ENCODE measurements at places on chromosomes 3 and 15. TPM values are rescaled to one million over a fixed set of nuclear protein-coding genes. Genes with fewer than 3 reads are reported as not detected.
A peak's percentile ranks its signal among the peaks of the same experiment; 100 is the strongest.

CHSY1 gene
- polyA plus RNA-seq = 4.7 TPM

EDEM1 gene
- polyA plus RNA-seq = 130 TPM

MYZAP gene
- polyA plus RNA-seq = 2.8 TPM

PARP15 gene
- polyA plus RNA-seq = 489 TPM

OIP5 gene
- 0.97 TPM for polyA plus RNA-seq

SQOR gene
- 25.2 TPM for polyA plus RNA-seq

NR1I2 gene
- 0.30 TPM for polyA plus RNA-seq

PLA2G4E gene
- not detected for polyA plus RNA-seq

MEGF11 gene
- 0.04 TPM for polyA plus RNA-seq

LRRIQ4 gene
- polyA plus RNA-seq = not detected

ZNF662 gene
- polyA plus RNA-seq = 0.12 TPM

- DNase-seq = no peak
These were observed 56.4 kb downstream of the PLD1 start for GRCh38 chr3:171753665-171754408.

GRCh38 chr3:17151598-17152373, 267.0 kb downstream of the PLCL2 start:
- DNase-seq = no peak

- DNase-seq = no peak
These were observed 39.4 kb downstream of the DNAJB8 start for GRCh38 chr3:128427175-128427857.

DNA sequence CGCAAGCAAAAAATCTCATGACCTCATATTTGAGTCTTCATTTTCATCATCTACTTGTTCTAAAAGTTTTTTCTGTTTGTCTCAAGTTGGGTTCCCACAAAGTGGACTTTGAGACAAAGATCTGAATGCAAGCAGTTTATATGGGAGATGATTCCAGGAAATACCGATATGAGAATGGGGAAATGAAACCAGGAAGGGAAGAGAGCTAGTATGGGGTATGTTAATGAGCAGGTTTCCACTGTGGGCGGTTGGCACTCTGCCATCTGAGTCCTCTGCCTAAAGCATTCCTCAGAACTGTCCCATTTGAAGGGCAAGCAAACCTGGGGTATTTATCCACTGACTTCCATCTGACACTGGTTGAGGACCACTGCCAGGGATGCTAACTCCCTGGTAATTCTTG, 8.8 kb downstream of the ADPRH start:
- peak; percentile 67 for DNase-seq

DNA sequence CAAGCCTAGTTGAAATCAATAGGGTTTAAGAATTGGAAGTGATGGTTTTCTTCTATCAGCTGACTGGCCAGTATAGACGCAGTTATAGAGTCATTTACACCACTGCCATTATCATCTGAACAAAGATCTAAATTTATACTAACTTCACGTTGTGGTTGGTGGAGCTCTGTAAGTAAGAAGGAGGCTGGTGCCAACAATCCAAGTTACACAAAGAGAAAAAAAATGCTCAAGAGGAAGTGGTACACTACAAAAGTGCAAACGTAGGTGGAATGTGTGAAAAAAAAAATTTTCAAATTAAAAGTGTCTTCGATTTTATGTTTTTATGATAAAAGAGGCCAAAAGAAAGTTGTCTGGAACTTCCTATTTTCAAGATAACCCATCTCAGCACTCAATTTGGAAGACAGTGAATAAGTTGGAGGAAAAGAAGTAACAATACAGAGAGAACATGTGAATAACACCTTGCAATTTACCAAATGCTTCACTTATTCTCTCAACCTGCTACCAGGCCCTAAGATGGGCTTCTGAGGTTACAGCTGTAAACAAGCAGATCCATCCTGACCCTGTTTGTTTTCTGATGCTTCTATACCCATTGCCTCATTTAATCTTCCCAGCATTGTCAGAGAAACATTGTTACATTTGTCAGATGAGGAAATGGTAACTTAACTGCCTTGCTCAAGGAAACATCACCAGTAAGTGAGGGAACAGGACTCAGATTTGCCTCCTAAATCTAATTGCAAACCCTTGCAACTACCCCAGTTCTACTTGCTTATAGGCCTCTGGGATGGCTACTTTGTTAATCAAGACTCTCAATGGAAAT, 12.0 kb upstream of the TASOR start:
- no peak for DNase-seq

DNA sequence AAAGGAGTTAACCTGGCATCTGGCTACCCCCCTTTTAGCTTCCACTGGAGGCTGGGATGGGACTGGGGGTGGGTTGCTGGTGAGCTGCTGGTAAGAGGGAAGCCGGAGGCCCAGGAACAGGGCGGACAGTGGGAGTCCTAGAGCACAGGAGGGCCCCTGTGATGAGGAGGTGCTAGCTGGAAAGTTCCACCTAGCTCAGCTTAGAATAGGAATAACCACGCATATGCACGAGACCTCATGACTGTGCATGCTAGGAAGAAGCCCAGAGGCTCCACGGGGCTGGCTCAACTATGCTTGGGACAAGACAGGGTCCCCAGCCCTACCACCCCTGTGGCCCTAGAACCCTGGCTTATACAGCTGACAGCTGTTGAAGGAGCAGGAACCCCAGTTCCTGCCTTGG, 34.1 kb downstream of the LINGO1 start:
- DNase-seq = no peak

DNA sequence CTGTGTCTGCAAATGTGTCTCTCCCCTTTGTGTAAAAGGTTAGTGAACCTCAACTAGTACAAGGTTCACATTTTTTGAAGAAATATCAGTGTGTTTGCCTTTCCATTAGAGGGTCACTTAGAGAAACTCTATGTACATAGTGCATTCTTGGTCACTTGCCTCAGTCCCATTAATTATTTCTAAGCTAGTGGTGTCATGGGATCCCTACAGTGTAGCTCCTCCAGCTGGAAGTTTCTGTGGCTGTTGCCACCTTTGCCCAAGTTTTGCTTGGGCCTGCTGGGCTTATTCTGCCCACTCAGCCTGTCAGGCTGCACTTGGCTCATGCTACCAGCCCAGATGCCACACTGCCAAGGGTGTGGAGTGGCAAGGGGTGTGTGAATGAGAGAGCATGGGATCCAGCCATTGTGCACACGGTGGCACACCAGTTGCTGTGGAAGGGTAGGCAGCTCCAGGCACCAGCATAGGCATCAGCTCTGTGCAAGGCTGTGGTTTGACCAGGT, 161.7 kb downstream of the ARPP21 start:
- no peak for DNase-seq

DNA sequence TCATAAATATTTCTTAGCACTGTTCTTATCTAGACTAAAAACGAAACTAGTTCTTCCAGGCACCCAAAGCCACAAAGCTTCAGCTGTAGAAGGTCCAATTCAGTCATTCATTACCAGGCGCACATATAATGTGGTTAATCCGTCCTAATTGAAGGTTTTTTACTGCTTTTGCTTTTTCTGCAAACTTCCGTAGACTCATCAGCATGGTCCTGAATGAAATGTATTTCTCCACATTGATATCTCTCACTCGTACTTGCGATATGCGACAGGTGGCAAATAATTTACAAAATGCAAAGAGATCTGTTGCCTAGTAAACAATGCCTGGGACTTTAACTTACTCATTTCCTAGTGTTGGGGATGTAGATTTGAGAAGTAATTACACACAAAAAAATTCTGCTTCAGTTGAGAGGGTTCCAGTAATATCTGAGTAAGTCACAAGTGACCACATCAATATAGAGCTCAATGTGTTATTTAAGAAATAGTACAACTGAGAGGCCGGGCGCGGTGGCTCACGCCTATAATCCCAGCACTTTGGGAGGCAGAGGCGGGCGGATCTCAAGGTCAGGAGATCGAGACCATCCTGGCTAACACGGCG, 75.0 kb upstream of the MBNL1 start:
- peak; percentile 57 for DNase-seq

GRCh38 chr3:70748593-70748992, 436.2 kb upstream of the MDFIC2 start:
- no peak for DNase-seq

- no peak for DNase-seq
These were observed 46.8 kb downstream of the EOMES start for GRCh38 chr3:27675287-27675686.

DNA sequence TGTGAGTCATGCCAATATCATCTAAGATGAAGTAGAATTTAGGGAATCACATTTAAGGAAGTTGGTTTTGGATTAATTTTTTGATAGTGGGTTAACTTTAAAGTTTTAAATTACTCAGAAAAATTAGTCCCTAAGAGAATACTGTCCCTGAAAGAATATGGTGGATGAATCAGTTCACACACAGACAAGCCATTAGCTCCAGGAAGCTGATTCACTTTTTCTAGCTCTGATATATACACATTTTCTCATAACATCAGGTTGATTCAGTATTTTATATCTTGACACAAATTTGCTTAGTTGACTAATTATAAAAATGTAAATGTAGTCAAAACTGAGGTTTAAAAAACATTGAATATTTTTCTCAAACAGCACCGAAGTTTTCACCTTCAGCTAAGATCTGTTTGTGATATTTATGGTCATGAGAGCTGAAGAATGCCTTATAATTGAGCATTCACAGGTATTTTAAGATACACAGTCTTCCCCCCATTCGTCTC, 55.1 kb downstream of the MYH15 start:
- no peak for DNase-seq

- no peak for DNase-seq
These were observed 38.5 kb upstream of the FAN1 start for GRCh38 chr15:30865257-30865656.

GRCh38 chr3:52520716-52521487, 12.8 kb downstream of the NT5DC2 start:
- no peak for DNase-seq

GRCh38 chr3:168714609-168715240, 619.0 kb upstream of the GOLIM4 start:
- no peak for DNase-seq

- no peak for DNase-seq
These were observed 449.4 kb upstream of the SUCLG2 start for GRCh38 chr3:68103811-68104210.

DNA sequence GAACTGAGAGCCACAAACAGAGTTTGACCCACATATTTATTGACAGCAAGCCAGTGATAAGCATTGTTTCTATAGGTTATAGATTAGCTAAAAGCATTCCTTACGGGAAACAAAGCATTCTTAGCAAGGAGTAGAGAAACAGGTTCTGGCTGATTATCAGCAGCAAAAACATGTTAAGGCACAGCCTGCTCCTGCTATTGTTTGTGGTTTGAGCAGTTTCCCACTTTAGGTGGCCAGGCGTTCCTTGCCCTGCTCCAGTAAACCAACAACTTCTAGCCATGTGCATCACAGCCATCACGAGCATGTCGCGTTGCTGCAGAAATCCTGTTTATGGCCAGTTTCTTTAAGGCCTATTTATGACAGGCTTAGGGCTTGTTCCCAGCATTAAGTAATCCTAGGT, 44.7 kb upstream of the C2CD4B start:
- DNase-seq = no peak

DNA sequence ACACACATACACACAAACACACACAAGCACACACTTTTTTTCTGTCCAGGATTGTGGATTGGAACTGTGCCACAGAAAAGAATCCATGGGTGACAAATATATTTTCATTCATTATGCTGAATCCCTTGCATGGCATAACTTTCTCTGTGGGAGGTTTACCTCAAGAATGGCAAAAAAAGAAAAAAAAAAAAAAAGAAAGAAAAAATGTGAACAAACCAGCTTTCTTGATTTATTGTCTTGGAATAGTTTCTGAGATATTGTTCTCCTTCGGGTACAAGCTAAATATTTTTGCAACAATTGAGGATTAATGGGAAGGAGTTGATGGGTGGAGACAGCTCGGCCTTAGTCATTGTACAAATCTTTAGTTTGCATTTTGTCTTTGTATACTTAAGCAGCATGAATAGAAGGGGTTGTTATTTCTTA, 153.1 kb downstream of the GMNC start:
- no peak for DNase-seq

GRCh38 chr15:37291920-37292319, 191.6 kb upstream of the MEIS2 start:
- no peak for DNase-seq

DNA sequence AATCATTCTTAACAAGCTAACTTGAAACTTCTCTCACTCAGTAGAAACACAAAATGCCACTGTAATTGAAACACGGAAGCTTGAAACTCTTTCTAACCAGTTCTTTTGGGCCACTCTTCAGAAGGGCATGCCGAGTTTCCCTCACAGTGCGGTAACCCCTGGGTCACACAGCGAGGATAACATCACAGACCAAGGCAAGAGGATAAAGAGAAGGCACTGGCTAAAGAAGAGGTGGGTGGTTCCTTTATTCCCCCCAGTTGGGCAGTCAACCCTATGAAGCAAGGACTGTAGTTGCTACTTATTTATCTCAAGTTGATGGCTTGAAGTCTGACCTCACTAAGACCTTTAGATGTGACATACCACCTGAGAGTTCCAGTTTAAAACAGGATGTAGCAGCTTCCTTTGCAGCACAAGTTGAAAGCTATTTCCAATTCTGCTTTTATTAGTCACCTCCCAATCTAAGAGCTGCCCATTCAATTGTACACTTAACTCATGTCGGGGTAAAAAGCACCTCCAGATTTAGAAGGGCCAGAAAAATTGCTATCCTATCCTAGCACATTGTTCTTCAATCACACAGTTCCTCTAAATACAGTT, 272.4 kb downstream of the TIGIT start:
- no peak for DNase-seq

DNA sequence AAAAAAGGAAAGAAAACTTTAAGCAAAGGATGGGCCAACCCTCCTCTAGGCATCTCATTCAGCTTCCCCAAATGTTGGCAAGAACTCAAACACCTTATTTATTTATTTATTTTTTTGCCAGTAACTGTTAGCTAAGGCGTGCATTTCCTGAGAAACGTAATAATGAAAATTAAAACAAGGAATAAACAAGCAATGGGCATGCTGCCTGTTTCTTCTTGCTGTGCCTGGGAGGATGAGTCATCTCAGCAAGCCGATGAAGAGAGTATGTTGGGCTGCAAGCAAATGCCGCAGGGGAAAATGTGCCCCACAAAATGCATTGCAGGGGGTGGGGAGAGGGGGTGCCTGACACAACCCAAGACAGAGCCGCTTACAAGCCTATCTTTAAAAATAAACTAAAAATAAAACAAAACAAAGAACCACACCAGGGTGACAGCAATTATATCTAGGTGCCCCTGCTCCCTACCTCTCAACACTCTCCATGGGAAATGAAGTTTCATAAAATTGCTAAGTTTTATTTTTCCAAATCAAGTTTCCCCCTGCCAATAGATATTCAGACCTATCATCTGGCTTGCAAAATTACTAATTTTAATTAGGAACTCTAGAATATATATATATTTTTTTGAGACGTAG, 40.3 kb downstream of the EIF4E3 start:
- no peak for DNase-seq

DNA sequence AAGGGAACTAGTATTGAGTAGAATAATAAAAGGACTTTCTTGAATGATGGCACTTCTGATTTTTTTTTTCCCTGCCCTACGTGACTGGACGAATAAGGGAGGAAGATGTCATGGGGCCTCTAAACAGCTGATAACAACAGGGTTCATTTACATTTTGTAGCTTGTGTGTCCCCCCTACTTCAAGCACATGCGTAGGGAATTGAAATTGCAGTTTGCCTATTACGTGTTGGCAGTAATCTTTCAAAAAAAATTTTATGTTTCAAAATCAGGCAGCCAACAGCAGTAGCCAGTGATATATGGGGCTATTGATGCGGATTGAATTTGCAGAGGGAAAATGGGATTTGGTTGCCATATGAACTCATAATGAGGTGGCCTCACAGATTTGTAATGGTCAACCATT, 58.7 kb downstream of the PTPRG start:
- DNase-seq = no peak

Measured in B cell (primary cell).